ENCODE measurements at places on chromosomes 5 and 9. TPM values are rescaled to one million over a fixed set of nuclear protein-coding genes. Genes with fewer than 3 reads are reported as not detected.

MEGF10 gene
- total RNA-seq: under 0.01 TPM

TMEM174 gene
- total RNA-seq: not detected

PCDHGB7 gene
- 6.7 TPM for total RNA-seq

MZB1 gene
- total RNA-seq: not detected

GRXCR2 gene
- not detected for total RNA-seq

DOCK2 gene
- total RNA-seq: 0.75 TPM

LHX3 gene
- total RNA-seq: not detected

LRRC19 gene
- total RNA-seq: not detected

PIP5K1B gene
- not detected for total RNA-seq

S1PR3 gene
- 46.5 TPM for total RNA-seq

PALM2AKAP2 gene
- total RNA-seq: 18.8 TPM

CD74 gene
- total RNA-seq: 0.15 TPM

PCDHA4 gene
- total RNA-seq: 0.23 TPM

C9orf50 gene
- not detected for total RNA-seq

TNFSF15 gene
- total RNA-seq: under 0.01 TPM

LHX6 gene
- total RNA-seq: not detected

Data from smooth muscle cell of the coronary artery (primary cell).